NCI-H2081 (cell line): ENCODE measurements at places on chromosomes 4 and X.

GRCh38 chrX:140920416-140920815 is 82.0 kb upstream of the SPANXB1 start:
- no peak for DNase-seq

DNA sequence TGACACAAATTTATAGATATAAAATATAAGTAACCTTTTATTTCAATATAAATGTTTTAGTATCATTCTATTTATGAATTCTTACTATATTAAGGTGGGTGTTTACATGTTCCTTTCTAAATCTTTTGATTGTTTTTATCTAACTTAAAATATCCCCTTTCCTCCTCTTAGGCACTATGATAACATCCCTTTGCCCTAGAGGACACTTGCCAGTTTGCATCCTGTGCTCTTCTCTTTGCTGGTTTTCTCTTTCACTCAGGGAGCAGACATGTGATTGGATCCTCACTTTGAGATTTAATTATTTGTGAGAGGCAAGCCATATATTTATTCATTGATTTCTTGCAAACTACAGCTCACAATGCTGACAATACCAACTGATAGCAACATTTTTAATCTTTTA is 16.2 kb downstream of the LRIT3 start:
- no peak for DNase-seq

DNA sequence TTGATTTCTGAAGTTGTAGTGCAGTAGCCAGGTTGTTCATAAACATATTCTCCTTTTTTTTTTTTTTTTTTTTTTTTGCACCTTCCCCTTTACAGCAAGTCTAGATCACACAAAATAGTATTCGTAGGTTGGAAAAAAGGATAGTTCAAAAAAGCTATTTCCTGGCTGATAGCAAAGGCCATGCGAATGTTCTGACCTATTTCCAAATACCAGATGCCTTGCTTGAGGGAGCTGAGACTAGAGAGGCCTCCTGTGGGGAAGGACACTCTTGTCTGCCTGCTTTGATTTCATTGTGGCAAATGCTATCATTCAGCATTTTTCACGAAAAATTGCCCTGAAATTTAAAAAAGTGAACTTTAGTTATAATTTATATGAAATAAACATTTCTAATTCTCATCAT is 111.4 kb downstream of the MAD2L1 start:
- no peak for DNase-seq

DNA sequence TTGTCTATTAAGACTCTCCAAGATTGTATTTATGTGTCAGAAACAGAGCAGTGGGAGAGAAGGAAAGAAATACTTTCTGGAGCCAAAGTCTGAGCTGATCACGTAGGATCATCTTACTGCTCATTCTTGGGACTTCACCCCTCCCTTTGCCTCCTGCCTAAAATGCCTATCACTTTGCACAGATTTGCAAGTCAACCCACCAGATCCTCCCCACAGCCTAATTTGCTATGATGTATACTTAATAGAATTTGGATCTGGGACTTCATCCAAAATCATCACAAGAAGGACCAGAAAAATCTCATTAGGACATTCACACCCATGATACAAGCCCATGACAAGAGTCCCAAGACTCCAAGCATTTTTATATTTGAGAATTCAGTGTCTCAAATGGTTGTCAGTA is 290.2 kb downstream of the FBXW7 start:
- no peak for DNase-seq

DNA sequence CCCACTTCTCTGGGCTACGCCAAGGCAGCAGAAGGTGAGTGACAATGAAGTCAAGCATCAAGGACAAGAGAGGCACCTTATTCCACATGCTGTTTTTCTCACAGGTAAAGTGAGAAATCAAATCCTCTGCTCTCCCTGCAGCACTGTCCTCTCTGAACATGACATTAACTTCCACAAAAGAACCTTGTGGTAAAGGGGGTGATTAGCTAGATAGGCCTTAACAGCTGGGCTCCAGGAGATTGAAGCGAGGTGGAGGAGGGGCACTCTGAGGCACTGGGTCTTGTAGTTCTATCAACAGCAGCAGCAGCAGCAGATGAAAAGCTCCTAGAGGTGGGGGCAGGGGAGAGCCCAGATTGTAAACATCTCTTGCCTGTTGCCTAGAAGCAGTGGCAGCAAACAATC is 96.8 kb upstream of the CXXC4 start:
- peak; percentile 97 for DNase-seq

DNA sequence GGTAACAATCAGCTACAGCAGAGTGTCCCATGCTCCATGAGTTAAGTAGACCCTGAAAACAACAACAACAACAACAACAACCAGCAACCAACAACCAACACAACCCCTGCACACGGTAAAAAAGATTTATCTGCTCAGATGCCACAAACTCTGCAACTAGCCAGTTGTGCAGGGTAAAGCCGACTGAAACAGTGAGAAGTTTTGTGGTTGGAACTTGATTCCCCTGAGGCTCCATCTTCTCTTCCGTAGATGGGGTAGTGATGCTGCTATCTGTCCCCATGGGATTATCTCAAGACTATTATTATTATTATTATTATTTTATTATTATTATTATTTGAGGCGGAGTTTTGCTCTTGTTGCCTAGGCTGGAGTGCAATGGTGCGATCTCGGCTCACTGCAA is 50.6 kb upstream of the RAPGEF2 start:
- DNase-seq = no peak

- no peak for DNase-seq
Observed at GRCh38 chr4:7422151-7422897, 12.4 kb downstream of the PSAPL1 start.

- no peak for DNase-seq
Observed at GRCh38 chr4:20698382-20698781, 1.9 kb upstream of the PACRGL start.

- no peak for DNase-seq
Observed at GRCh38 chrX:129833153-129833990, 10.3 kb downstream of the ZDHHC9 start.

DNA sequence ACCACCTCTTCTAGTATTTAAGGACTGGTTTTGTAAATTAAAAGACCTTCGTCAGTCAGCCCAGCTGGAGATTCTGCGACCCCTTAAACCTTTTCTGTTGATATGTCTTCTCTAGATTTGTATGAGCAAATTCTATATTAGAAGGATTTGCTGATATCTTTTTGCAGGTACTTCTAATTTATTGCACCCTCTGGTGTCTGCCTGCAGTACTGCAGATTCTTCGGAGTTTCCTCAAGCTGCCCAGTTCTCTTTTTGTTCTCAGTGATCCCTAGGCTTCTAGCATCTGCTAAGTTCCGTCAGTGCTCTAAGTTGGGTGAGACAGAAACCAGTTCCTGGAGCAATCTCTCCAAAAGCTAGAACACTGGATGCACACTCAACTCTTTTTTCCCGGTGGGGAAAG is 545.2 kb downstream of the C4orf33 start:
- DNase-seq = peak; percentile 7

DNA sequence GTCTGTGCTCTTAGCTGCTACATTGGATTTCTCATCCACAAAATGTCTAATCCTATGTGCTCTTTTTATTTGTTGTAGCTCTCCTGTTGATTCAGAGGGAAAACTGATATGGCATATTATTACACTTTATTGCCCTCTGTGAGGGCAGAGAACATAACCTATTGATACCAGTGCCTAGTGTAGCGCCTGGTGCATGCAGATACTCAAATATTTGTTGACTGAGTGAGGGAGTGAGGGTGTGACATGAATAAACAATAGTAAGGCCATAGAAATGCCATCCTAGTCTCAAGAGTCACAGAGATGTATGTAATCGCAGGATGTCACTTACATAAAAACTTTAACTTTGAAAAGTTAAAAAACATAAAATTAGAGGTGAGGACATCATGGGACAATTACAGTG is 159.1 kb downstream of the SHROOM3 start:
- DNase-seq = no peak

GRCh38 chrX:10106806-10107205 is 50.0 kb upstream of the CLCN4 start:
- no peak for DNase-seq

DNA sequence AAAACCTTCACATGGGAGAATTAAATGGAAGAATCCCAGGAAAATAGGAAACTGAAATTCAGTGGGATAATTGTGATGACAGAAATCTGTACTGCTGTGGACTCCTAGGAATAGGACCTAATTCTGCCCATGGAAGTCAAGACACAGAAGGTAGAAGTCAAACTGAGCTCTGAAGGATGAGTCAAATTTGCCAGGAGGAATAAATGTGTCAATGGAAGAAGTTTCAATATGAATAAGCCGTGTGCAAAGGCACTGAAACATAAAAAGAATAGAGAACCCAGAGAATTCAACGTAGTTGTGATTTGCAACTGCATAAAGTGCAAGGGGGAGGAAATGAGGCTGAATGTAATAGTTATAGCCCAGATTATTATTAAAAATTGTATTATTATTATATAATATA is 11.6 kb downstream of the ENAM start:
- DNase-seq = no peak

DNA sequence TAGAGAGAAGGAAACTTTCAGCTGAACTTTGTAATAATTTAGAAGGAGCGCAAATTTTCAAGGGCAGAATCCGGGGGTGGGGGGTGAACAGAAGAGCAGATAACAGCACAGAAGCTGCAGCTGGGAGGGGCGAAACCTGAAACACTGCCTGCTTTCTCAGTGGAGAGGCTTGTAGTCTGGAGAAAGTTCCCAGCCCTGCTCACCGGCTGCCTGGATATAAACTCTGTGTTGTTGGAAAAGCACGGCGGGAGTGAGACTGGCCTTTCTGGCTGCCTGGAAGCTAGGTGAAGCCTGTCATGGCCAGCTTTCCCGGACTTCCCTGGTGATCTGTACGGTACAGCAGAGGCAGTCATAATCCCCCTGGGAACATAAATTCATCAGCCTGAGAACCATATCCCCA is 1352.1 kb upstream of the DIAPH2 start:
- DNase-seq = no peak

- DNase-seq = no peak
Observed at GRCh38 chr4:129077326-129077725, 16.0 kb downstream of the SCLT1 start.

- DNase-seq = no peak
Observed at GRCh38 chr4:139710073-139710472, 44.5 kb downstream of the MGST2 start.

DNA sequence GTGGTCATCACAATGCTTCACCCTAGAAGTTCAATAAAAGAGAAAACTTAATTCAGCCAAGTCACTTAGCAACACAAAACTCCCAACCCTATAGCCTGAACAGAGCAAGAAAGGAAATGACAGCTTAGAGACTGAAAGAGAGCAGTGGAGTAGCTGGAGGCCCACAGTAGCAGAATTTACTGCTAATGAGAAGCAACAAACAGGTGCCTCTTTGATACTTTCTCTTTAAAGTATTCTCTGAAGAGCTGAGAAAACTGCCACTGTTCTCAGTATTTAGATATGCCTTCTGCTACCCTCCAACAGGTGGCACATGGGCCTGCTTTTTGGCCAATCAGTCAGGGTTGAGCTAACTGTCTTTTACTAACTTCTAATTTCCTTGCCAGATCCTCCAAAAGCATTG is 240.0 kb downstream of the GPC3 start:
- DNase-seq = no peak

- no peak for DNase-seq
Observed at GRCh38 chr4:110449947-110450346, 26.0 kb upstream of the ENPEP start.

DNA sequence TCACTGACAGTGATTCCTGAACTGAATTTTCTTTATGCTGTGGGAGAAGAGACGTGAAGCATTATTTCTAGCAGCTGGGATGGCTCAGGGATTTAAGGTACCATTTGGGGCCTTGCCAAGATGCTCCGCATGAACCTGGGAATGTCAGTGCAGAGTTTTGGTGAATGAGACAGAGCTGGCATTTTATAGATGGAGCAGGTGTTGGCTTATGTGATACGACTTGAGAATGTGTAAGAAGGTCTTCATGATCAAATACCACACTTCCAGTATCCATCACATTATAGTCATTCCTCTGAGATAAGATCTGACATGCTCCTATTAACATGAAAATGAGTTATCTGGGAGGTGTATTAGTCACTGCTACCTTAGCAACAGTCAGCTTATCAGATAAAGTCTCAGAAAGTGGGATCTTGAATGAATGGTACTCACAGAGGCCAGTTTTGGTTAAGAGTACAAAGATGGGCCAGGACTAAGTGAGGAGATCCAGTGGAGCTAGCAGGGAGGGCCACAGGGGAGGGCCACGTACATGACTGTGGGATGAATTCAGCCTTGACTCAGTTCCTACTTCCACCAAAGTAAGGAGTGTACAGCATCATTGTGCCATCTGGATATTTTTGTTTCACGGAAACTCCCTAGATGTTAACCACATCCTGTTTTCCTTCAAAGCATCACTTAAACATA is 116.7 kb downstream of the SPCS3 start:
- no peak for DNase-seq

- DNase-seq = no peak
Observed at GRCh38 chr4:165600959-165601683, 222.3 kb downstream of the CPE start.
